ENCODE measurements at places on chromosomes 7 and 10.

DNA sequence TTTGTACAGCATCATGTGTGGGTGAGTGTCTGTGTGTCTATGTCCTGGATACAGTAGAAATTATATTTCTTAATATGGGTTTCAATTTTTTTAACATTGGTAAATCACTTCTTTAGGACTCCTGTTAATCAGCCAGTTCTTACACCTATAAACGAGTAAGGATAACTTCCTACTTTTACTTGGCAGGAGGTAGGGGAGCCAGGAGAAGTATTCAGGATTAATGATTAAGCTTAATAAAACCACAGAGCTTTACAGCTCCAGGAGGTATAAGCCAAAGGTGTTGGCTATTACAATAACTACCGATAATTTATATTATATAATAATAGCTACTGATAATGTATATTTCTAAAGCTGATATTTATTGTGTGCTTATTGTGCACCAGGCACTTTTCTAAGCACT, 1.7 kb upstream of the FAM3C start:
- no peak for DNase-seq

DNA sequence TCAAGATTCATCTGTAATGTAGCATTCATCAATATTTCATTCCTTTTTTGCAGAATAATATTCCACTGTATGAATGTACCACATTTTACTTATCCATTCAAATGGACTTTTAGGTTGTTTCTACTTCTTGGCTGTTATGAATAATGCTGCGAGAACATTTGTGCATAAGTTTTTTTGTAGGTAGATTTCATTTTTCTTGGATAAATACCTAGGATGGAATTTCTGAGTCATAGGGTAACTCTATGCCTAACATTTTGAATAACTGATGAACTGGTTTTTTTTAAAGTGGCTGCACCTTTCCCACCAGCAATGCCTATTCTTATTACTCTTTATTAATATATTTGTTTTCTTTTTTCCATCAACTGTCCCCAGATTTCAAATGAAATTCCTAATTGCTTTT, 9.1 kb upstream of the XPNPEP1 start:
- no peak for DNase-seq

DNA sequence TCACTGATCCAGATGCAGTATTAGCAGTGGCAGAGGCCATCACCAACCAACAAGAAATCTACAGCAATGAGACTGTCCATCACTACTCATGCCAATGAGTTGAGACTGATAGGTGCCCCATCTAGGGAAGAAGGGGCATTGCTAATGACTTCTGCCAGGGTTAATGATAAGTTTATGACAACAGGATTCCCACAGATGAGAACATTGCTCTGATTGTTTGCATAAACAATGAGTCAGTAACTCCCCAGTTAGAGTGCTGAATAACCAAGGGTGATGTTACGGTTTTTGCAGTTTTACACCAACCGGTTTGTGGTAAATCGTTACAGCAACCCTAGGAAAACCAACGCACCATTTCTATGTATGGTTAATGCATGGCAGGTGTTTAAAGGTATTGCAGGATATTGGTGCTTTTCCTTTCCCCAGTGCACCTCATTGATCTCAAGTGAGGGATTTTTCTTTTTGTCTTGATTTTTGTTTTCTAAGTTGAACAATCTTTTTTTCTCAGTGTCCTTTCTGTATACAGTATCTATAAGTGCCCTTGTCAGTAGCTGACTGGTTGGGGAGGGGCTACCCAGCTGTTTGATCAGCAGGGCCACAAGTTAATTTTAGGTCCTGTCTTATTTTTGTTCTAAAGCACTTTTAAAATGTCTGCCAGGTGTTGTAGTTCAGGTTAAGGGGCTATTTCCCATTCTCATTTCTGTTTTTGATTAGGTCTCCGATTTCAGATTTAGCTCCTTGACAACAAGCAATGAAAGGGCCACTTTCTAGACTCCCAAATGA, 3.9 kb upstream of the CSGALNACT2 start:
- DNase-seq: no peak

DNA sequence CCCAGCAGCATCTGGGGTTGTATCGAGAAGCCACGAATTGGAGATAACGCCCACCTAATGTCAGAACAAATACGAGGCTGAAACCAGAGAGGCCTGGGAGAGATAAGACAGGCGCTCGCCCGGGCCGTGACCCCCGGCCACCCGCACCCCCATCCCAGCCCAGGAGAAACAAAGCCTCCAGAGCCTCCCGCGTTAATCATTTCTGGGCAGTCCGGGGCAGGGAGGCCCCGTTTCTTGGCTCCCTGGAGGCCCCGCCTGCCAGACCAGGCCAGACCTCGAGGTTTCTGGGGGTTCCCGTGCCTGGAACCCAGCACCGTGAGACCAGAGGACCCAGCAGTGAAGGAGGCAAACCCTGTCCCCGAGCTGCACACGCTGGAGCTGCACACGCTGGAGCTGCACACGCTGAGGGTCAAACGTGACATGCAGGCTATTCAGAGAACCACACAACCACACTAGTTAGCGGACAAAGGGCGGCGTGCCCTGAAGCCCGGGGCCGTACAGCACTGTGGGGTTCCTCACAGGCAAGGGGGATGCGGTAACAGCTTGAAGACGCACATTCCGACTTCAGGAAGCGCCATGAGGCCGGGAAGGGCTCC, 53.4 kb downstream of the FOXL3 start:
- no peak for DNase-seq

DNA sequence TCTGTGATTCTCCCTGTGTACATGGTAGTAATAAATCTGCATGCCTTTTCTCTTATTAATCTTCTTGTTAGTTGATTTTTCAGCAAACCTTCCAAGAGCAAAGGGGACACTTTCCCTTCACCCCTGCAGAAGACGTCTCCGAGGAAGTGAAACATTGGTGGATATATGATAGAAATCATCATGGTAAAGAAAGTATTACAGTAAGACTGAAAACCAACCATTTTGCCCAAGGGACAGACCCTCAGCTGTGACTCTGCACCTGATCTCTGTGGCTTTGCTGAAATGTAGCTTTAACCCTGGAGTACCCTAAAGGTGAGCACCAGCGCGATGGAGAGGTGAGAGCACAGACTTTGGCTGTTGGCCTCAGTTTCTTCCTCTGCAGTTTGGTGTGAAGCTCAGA, 32.8 kb upstream of the MYO3A start:
- no peak for DNase-seq
